ENCODE measurements at places on chromosomes 6 and 20.

- no peak for DNase-seq
These were observed 41.1 kb downstream of the FARS2 start for GRCh38 chr6:5302220-5302946.

- no peak for DNase-seq
These were observed 641 bp downstream of the ARFGEF2 start for GRCh38 chr20:48921883-48922820.

GRCh38 chr6:106155219-106155830 is 69.2 kb downstream of the PRDM1 start:
- DNase-seq = no peak

- no peak for DNase-seq
These were observed 92.1 kb upstream of the NEDD9 start for GRCh38 chr6:11324453-11325015.

DNA sequence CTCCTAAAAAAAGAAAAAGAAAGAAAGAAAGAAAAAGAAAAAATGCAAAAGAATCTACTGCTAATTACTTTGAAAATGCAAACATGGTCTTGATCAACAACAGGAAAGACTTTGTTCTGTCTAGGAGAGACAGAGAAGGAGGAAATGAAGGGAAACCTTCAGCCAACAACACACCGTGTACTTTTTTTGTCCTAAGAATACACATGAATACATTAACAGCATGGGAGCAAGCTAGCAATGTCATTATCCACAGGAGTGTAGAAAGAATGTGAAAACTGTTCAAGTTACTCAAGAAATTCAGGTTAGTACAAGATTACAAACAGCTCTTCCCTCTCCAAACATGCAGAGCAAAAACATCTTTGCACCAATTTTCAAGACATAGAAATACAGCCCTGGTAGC is 326.3 kb downstream of the UBE3D start:
- DNase-seq = no peak

- no peak for DNase-seq
These were observed 7.7 kb upstream of the CAP2 start for GRCh38 chr6:17385660-17386059.

GRCh38 chr6:156306531-156306930 is 470.6 kb upstream of the ARID1B start:
- DNase-seq = no peak

DNA sequence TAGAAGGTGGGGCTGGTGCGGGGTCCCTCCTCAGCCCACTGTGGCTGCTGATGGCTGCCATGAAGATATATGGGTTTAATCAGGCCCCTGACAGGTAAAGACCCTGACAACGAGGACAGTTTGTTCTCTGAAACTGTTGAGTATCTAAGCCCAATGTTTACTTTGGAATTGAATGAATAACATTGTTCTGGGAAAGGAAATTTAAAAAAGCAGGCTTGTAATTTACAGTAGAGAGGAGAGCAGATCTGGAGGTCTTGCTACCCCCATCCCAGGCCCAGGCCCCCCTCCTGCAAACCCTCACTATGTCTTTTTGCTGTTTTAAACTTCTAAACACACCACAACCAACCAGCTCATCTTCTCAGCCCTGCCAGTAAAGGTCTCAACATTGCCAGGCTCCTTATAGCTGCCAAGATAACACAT is 171.3 kb downstream of the CDC5L start:
- no peak for DNase-seq

GRCh38 chr6:12957321-12958051 is 240.9 kb downstream of the PHACTR1 start:
- DNase-seq = no peak

GRCh38 chr6:39171489-39172376 is 56.7 kb upstream of the SAYSD1 start:
- DNase-seq = no peak

DNA sequence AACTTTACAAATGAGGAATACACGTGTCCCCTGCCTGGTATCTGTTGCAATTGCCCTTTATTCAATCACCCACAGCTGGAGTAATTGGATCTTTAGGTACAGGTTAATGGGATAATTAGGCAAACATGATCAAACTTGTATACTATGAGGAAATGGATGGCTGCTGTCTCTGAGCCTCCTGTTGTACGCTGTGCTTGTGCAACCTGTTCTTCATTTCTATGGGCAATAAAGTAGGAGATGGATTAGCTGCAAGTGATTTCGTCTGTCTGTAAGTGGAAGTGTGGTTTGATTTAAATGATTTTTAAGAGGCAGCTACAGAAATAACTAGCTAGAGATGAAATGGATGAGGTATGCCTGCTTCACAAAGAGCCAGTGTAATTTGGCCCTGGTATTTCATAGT is 474.1 kb downstream of the RNF144B start:
- DNase-seq = no peak

Measured in activated naive CD4-positive, alpha-beta T cell (primary cell).